ENCODE measurements at places on chromosomes 11 and 22.

DNA sequence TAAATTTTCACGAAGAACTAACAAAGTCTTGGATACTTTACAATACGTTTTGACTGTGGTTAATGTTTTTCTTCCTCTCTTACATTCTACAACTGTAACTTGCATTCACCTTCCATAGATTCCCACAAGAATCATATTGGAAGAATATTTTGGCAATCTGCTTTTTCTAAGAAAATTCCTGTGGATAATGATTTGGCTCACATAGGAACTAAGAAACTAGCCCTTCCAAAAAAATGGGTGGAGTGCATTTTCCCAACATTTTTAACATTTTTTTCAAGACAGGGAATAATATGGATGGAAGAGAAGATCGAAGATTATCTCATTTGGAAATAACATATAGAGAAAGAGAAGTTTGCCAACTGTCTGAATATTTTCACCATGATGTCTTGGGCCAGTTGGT lies 256.9 kb upstream of the POU2AF2 start:
- no peak for DNase-seq

DNA sequence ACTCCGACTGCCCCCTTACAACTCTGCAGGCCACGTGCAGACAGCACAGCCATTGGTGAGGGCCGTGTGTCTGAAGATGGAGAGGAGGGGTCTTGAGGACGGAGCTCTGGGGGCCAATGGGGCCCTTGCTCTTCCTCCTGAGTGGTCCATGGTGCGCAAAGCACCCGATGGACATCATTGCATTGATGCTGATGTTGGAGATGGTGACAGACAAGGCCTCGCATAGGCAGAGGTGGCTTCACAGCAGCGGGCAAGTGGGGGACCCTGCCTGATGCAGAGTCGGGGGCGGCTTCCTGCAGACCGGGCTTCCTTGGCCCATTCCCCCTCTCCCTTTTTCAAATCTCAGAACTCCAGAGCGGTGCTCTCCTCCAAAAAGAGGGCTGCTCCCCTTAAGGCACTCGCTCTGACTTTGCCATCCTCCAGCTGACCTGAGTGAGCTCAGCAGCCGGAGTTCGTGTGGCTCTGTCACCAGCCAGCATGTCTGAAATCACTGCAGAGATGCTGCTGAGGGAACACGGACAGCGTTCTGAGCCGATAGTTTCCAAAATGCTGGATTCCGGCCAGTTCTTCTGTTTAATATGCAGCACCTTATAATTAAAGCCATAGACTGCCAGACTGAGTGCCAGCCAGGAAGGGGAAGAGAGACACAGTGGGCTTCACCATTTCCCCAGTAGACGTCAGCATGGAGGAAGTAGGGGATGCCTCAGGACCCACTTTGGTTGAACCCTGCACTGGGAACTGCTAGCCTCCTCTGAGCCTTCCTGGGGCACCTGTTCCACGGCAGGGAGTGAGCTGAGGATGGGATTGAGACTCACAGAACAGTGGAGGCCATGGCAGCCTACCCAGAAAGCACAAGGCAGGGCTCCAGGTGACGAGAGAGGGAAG lies 278.2 kb downstream of the BRD1 start:
- DNase-seq = no peak

DNA sequence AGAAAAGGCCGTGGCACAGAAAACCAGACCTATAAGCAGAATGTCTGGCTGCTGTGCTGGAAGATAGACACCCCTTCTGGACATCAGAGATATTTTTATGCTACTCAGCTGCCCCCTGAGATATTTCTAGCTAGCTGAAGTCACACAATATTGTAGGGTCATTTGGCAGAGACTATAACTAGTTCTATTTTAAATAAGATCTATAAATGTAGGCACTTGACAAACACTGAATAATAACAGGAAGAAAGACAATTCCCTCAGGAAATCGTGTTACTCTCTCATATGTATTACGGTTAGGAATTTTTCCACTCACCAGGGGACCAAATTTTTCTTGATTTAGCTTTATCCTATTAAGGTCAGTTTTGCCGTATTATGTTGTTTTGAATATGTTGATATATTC lies 845.4 kb downstream of the OPCML start:
- DNase-seq = no peak

DNA sequence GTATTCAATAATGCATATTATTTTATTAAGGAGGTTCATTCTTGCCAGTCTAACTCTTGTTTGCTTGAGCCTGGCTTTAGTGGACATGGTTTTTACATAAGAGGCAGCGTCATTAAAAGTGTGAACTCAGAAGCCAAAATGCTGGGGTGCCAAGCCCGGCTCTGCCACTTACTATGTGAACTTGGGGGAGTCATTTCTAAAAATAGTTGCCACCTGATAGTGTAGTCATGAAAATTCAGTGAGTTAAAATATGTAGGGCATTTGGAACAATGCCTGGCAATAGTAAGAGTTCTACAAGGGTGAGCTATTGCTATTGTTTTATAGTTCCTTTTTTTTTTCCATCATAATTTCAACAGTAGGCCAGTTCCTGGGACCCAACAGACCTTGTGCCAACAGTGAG lies 49.9 kb downstream of the TENM4 start:
- DNase-seq = no peak

DNA sequence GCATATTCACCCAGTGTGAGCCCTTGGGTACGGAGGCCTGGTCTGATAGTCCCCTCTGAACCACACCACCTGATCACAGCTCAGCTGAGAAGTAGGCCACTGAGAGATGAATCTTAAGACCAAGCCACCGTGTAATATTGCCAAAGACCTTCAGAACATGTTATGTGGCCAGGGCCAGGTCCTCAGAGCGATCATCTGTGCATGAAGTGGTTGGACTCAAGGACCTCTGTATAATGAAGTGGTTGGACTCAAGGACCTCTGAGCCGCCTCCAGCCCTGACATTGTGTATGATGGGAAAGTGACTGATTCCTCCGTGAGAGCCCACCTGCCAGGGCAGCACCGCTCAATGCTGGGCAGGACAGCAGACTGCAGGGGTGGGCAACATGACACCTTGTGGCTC lies 70.2 kb downstream of the TP53I11 start:
- no peak for DNase-seq

DNA sequence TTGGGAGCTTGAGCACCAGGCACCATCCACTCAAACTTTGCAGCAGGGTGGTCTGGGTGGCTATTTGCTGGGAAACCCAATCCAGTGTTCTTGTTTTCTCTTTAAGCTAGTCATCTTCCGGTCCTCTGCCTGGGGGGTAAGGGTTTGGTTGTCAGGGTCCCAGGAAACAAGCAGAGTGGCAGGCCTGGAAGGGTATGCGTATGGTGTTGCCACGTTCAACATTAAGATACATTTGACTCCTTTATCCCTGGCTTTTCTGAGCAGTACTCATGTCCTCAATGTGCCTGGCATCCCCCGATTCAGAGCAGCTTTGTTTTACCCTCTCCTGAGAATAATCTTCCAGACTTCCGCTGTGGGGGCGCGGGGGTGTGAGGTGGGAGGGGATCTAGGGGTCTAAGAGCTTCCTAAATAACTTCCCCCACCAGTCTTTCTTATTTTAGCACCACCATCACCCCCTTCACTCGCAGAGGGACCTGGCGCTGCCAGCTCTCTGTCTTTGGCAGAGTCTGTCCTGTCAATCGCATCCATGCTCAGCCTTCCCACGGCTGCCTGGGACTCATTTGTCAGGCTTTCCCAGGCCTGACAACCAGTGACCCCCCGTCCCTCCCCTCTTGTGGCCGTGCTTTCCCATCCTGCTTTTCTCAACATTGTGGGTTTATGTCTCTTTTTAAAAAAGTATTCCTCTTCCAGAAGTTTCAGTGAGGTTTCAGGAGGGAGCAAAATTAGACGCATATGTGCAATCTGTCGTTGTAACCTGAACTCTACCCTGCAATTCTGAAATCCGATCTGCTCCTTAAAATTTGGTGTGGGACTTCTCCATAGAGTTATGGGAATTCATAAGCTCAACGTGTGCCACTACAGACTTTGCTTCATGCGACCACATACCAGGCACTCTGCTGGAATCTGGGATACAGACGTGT lies 27.0 kb upstream of the RBFOX2 start:
- no peak for DNase-seq

DNA sequence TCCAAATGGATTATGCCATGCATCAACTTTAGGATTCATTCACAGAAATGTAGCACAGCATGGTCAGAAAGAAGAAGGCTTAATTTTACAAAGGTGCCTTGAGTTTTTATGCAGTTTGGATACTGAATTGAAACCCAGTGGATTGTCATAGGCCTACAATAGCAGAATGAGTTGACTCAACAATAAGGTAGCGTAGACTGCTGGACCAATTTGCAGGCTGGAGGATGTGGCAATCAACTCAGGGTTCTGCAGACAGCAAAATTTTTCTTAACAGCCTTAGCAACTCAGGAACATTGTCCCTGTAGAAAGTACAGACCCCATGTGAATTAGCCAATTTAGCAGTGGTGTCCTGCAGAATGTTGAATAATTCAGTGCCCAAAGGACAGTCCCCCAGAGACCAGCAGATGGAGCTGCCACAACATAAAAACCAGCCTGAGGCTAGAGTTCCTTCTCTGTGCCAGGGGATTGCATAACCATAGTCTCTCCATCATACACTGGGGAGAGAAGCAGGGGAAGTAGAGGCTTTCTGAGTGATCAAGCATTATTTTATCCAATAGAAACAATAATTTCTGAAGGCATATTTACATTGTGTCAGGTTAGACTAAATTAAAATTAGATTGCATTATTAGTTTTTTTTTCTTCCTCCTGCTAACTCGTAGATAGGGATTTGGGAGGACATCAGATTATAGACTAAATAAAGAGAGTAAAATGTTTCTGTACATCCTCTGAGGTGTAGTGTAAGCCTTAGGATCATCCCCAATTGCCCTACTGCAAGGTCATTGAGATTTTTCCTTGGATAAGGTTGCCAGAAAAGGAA lies 20.3 kb upstream of the MRPL17 start:
- no peak for DNase-seq

GRCh38 chr11:2968341-2968900 lies 23.7 kb downstream of the NAP1L4 start:
- DNase-seq = no peak

DNA sequence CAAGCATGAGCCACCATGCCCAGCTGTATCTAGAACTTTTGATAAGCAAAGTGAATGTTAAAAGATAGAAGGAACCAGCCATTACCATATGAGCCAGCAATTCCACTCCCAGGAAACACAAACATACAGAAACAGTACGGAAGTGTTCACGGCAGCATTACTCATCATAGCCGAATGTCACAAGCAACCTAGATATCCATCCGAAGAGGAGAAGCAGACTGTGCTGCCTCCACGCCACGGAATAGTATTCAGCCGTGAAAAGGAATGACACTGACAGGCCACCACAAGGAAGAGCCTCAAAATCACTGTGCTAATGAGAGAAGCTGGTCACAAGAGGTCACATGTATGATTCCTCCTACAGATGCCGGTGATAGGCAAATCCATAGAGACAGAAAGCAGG lies 17.6 kb upstream of the MGAT3 start:
- DNase-seq = no peak

GRCh38 chr11:79522626-79523025 lies 81.8 kb upstream of the TENM4 start:
- DNase-seq = no peak

- DNase-seq = no peak
Observed at GRCh38 chr22:48370508-48371325, 1457.0 kb downstream of the BRD1 start.

- DNase-seq = no peak
Observed at GRCh38 chr11:2418693-2419360, 18.3 kb downstream of the TSSC4 start.

- DNase-seq = no peak
Observed at GRCh38 chr11:65211293-65212105, 29.8 kb downstream of the CAPN1 start.

- DNase-seq = no peak
Observed at GRCh38 chr11:27046956-27047355, 6.3 kb downstream of the BBOX1 start.

DNA sequence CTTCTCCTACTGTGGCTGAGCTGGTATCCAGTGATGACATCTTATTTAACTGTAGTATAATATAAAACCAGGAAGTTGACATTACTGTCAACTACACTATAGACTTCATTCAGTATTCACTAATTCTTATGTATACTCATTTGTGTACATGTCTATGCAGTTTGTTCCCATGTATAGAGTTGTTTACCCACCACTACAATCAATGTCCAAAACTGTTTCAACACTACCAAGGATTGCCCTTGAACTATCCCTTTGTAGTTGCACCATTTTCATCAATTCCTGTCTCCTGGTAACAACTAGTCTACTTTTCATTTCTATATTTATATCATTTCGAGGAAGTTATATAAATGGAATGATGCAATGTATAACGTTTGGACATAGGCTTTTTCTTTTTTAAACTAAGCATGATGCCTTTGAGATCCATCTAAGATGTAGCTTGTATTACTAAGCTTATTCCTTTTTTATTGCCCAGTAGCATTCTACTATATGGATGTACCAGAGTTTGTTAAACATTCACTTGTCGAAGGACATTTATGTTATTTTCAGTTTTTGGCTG lies 39.2 kb downstream of the TMEM135 start:
- no peak for DNase-seq

DNA sequence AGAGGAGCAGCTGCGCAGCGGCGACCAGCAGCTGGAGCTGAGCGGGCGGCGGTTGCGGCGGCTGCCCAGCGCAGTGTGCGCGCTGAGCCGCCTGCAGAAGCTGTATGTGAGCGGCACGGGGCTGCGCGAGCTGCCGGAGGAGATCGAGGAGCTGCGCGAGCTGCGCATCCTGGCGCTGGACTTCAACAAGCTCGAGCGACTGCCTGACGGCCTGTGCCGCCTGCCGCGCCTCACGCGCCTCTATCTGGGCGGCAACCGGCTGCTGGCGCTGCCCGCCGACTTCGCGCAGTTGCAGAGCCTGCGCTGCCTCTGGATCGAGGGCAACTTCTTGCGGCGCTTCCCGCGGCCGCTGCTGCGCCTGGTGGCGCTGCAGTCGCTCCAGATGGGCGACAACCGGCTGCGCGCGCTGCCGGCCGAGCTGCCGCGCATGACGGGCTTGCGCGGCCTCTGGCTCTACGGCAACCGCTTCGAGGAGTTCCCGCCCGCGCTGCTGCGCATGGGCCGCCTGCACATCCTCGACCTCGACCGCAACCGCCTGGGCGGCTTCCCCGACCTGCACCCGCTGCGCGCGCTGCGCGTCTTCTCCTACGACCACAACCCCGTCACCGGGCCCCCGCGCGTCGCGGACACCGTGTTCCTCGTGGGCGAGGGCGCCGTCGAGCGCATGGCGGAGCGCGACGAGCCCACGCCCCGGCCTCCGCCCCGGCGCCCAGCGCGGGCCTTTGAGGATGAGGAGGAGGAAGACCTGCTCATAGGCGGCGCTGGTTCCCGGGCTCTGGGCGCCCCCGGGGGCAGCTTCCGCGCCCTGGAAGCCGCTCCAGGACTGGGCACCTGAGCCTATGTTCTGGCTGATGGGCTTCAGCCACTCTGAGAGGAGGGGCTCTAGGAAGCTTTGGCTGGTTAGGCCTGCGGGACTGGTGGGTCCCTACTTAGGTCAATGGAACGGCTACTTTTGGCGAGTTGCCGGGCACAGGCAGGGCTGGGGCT lies 787 bp downstream of the LRRC10B start:
- DNase-seq = no peak

GRCh38 chr11:120420572-120420971 lies 84.4 kb downstream of the ARHGEF12 start:
- no peak for DNase-seq

- no peak for DNase-seq
Observed at GRCh38 chr11:13261591-13262061, 16.0 kb upstream of the BMAL1 start.

GRCh38 chr22:23497016-23497885 lies 82.8 kb downstream of the IGLL1 start:
- DNase-seq = no peak
